Right atrium auricular region (tissue), 2 donors: ENCODE measurements at places on chromosomes 13 and 19. TPM values are rescaled to one million over a fixed set of nuclear protein-coding genes. Genes with fewer than 3 reads are reported as not detected.

The VSIG10L gene
- 1.1 TPM for total RNA-seq

The NCAN gene
- total RNA-seq = not detected

The LILRA1 gene
- total RNA-seq = 0.47 TPM

The PLPP2 gene
- 0.82 TPM for total RNA-seq

The TTC9B gene
- not detected for total RNA-seq

The NPAS1 gene
- not detected for total RNA-seq
